ENCODE measurements at places on chromosomes 6 and 20. TPM values are rescaled to one million over a fixed set of nuclear protein-coding genes. Genes with fewer than 3 reads are reported as not detected.

The MYMX gene
- total RNA-seq = 1.8 TPM

The ZMYND8 gene
- total RNA-seq = 50.7 TPM

The RIPOR2 gene
- total RNA-seq = 0.54 TPM

The NHLRC1 gene
- 2.1 TPM for total RNA-seq

The NKX2-2 gene
- total RNA-seq = not detected

The DLK2 gene
- total RNA-seq = 19.1 TPM

The EYA2 gene
- 1.9 TPM for total RNA-seq

The ENPP5 gene
- not detected for total RNA-seq

The APCDD1L gene
- 0.62 TPM for total RNA-seq

The AVP gene
- total RNA-seq = not detected

The GPR6 gene
- total RNA-seq = not detected

The BMP5 gene
- 17.7 TPM for total RNA-seq

The RSPO4 gene
- 0.54 TPM for total RNA-seq

Data from Panc1 (cell line).